A549 treated with ZK216348 at 1 μM for 4 hours (cell line): ENCODE measurements at places on chromosomes 5 and 9. TPM values are rescaled to one million over a fixed set of nuclear protein-coding genes. Genes with fewer than 3 reads are reported as not detected.

Gene CDC25C
- total RNA-seq = 10.3 to 13.5 TPM (median 10.6 TPM) in 5 replicates

Gene GABBR2
- 0.12 to 0.34 TPM (median 0.31 TPM) in 5 replicates for total RNA-seq

Gene BTNL3
- not detected in 5 replicates for total RNA-seq

Gene LHX6
- 0.57 to 1.3 TPM (median 1.2 TPM) in 5 replicates for total RNA-seq

Gene TAL2
- total RNA-seq = not detected in 5 replicates

Gene OR1Q1
- total RNA-seq = 0.15 TPM in 1 of 5 replicates, not detected in the others

Gene PCDHGA7
- total RNA-seq = 0.77 to 1.0 TPM (median 0.98 TPM) in 5 replicates

Gene HAVCR2
- total RNA-seq = 0.20 to 0.70 TPM (median 0.41 TPM) in 5 replicates

Gene TEX48
- total RNA-seq = not detected in 5 replicates

Gene MAP1B
- total RNA-seq = 27.9 to 50.7 TPM (median 47.0 TPM) in 5 replicates
